Activated CD4-positive, CD25-positive, alpha-beta regulatory T cell treated with anti-CD3 and anti-CD28 coated beads, Interleukin-2, amount 50 U/mL, for 72 hours (primary cell): ENCODE measurements at places on chromosomes 2 and 18.
A peak's percentile ranks its signal among the peaks of the same experiment; 100 is the strongest.

DNA sequence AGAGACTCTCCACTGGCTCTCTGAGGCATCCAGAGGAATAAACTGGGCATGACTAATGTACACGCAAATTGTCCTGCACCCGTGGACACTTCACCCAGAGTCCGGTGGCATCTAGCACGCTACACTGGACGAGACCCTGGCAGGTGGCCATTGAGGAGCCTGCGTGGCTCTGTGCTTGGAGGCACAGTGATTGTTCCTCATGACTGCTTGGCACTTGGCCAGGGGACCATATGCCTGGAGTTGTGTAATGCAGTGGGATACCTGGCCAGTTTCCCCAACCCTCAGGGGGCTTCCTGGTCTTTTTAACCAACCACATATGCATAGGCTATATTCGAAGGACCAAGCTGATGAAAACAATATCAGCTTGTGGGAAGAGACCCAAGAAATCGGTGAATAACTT, 66.6 kb downstream of the MTCL1 start:
- no peak for DNase-seq

GRCh38 chr2:7225848-7226247, 308.6 kb downstream of the RNF144A start:
- no peak for DNase-seq

GRCh38 chr2:62293151-62293489, 97.2 kb downstream of the B3GNT2 start:
- no peak for DNase-seq

DNA sequence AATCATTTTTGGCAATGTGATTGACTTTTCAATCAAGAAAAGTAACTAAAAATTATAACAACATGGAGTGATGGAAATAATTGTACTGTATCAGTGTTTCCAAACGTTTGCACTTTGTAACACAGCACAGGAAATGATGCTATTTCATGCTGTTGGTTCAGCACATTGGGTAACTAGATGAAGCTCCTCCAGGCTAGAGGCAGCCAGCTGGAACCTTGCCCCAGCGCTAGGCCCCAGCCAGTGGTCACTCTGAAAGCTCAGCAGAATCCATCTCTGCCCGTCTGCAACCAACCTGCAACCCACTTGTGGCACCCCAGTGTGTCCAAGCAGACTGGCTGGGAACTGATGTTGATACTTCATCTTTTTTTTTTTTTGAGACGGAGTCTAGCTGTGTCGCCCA, 15.3 kb downstream of the UNC50 start:
- no peak for DNase-seq

GRCh38 chr18:69353023-69353422, 47.7 kb upstream of the DOK6 start:
- no peak for DNase-seq

- DNase-seq: no peak
Observed at GRCh38 chr2:55550368-55551102, 31.0 kb downstream of the CFAP36 start.

DNA sequence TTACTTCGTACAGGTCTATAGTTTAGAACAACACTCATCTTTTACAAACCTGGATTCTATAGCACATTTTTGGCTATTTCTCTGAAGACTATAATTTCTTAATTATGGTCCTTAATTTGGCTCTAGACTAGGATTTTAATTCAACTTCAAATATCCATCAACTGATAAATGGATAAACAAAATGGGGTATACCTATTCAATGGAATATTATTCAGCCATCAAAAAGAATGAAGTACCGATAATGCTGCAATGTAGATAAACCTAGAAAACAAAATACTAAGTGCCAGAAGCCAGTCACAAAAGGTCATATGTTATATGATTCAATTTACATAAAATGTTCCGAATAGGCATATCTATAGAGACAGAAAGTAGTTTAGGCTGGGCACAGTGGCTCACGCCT, 15.2 kb upstream of the RIF1 start:
- no peak for DNase-seq

DNA sequence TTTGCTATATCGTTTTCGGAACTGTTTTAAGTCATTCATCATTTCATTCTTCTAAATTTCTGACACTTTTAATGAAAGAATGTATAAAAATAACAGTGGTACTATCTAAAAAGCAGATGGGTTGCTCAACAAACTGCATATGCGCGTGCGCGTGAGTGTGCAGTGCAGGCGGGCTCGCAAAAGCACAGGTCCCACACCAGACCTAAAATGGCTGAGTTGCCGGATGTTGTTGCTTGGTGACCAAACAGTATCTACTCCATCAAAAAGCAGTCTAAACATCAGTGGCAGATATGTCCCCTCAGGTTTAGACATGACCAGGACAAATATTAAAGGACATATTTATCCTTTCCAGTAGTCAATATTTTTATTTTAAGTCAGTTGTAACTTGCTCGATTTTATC, 5.1 kb downstream of the NOL4 start:
- no peak for DNase-seq

GRCh38 chr2:84830095-84830494, 50.8 kb downstream of the TRABD2A start:
- no peak for DNase-seq

GRCh38 chr18:63664571-63664970, 2.9 kb upstream of the SERPINB3 start:
- no peak for DNase-seq

DNA sequence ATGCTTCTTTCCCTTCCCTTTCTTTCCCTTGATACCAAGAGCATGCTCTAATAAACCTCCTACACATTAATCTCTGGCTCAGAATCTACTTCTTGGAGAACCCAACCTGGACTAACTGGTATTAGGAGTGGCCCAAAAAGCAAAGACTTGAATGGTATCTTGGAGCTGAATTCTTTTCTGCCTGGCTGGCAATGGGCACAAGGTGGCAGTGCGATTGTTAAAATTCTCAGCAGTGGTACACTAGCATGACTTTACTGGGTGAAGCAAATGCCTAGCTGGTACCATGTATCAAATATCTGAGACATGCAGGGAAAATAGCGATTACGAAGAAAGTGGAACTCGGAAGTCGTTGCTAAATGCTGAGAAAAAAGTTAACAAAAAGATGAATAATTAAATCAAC, 376.1 kb downstream of the XIRP2 start:
- no peak for DNase-seq

DNA sequence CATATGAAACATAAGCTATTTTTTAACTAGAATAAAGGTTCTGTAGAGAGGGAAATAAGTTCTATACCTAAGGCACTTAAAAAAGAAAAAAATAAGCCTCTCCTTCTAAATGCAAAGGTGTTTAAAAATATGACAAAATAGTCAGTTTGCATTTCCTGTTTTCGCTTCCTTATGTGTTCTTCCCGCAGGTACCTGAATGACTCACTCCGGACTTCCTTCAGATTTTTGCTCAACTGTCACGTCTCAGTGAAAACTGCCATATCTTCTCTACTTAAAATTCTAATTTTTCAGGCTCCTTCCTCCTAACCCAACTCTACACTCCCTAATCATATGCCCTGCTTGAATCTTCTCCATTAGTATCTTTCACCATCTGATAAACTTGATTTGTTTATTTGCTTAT, 1333.1 kb downstream of the LRP1B start:
- DNase-seq: no peak

GRCh38 chr18:1965016-1965415, 606.3 kb downstream of the METTL4 start:
- DNase-seq: no peak

DNA sequence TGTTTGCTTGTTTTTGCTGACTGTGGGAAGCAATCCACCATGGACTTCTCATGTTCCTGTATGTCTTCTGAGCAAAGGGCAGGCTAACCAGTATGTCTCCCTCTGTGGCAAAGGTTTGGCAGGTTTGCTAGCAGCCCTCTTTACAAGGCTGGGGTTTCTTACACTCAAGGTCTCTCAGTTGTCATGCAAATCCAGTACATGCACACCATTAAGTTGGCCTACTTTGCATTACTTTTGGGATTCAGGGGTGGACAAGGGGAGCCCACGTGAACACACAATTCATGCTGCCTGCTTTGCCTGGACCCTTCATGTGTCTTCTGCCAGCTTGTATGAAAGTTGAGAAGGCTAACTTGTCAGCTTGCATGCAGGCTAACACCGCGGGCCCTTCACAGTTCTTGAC, 134.9 kb downstream of the LRRTM4 start:
- no peak for DNase-seq

DNA sequence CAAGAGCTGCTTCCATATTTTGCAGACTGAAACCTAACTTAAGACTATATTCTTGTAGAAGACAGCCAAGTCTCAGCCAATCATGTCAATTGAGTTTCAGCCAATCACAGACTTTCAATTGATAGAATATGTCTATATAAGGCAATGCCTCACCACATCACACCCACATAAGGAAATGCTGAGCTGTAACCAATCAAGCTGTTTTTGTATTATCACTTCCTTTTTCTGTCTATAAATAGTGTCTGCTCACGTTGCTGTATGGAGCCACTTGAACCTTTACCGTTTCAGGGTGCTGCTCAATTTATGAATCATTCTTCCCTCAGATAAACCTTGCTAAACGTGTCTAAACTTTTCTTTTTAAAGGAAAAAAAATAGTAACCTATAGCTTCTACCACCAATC, 1554.4 kb upstream of the LRRTM1 start:
- DNase-seq: no peak

DNA sequence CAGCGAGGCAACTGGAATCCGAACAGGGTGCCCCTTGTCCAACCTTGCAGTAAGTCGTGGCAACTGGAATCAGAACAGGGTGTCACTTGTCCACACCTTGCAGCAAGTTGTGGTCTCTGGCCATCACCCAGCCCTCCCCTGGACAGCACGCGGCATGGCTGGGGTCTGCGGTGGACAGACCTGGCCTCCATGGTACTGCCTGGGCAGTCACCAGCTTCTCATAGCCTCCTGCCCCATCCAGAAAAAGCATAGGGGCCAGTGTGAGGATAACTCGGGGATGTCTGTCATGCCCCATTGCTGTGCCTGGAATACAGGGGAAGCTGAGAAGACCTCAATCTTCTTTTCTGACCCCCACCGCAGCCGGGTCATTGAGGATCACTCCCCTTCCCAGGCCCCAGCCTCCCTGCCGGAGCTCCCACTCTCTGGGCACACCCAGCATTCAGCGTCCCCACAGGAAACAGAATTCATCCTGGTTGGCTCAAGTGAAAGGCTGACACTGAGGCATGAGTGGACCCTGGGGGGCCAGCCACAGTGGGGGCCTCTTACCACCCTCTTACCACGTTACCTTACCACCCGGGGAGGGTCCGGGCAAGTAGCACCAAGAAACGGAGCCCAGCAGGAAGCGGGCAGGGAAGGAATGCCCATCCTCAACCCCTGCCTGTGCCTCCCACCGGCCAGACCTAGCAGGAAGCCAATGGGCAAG, 68.0 kb upstream of the RAB6C start:
- DNase-seq: no peak

DNA sequence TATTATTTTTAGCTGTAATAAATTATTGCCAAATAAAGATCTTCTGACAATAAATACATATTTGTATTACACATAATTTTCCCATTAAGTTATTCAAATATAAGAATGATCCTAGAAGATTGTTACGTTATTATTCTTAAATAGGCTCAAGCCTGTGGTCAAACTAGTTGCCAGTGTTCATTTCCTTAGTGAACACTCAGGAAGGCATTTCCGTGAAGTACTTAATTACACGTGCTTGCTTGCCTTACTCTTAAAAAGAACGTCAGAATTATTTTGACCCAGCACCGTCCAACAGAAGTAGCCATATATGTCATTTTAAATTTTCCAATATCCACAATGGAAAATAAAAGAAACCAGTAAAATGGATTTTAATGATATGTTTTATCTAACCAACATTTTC, 249.8 kb downstream of the TXNL1 start:
- no peak for DNase-seq

DNA sequence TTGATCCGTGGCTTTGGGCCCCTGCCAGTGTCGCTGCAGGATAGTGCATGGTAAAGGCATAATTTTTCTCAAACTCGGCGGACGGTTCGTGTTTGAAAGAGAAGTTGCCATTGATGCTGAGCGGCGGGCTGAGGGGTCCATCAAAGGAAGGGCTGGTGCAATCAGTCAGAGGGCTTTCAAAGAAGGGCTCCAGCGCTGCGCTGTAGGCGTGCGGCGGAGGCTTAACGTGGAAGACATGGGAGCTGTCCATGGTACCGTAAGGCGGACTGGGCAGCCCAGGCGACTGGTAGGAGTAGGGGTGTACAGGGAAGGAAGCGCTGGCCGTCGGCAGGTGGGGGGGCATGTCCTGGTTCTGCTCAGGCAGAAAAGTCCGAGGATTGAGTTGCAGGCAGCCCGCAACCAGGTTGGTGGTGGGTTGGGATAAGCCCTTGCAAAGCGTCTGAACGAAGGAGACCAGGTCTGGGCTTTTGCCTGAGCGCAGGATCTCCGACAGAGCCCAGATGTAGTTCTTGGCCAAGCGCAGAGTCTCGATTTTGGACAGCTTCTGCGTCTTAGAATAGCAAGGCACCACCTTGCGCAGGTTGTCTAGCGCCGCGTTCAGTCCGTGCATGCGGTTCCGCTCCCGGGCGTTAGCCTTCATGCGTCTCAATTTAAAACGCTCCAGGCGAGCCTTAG, 2.3 kb downstream of the NEUROD1 start:
- peak; percentile 46 for DNase-seq

- no peak for DNase-seq
Observed at GRCh38 chr2:47426786-47427185, 23.8 kb downstream of the MSH2 start.

DNA sequence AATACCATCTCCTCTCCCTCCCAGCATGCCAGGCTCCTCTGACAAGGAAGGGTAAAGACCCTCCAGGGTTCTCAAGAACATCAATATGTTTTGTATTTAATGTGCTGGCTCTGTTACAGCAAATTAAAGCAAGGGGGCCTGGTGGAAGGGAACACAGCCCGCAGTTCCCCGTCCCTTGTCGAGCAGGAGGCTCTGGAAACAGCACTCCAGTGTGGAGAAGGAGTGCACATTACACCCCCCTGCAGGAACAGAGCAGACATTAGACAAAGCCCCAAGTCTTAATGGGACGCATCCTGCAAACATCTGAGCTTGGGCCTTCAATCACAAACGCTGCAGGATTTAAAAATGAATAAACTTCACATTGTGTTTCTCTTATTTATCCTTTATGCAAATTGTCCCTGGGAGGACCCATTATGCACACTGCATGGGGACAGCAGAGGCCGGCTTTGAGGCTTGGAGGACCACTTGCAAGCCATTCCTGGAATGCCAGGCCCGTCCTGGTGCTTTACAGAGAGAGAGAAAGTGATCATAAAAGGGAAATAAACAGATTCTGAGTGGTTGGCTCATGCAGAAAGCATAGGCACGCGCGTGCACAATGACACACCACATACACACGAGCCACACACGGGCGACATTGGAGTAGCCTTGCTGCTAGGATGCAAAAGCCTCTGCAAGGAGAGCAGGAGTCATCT, 328.7 kb downstream of the SMAD2 start:
- DNase-seq: no peak

GRCh38 chr2:177628831-177629230, 236.3 kb downstream of the AGPS start:
- DNase-seq: no peak

- no peak for DNase-seq
Observed at GRCh38 chr2:215436705-215437565, 1.1 kb upstream of the FN1 start.
